Fibroblast of skin of right quadriceps (primary cell): ENCODE measurements at places on chromosomes 3 and 15.

DNA sequence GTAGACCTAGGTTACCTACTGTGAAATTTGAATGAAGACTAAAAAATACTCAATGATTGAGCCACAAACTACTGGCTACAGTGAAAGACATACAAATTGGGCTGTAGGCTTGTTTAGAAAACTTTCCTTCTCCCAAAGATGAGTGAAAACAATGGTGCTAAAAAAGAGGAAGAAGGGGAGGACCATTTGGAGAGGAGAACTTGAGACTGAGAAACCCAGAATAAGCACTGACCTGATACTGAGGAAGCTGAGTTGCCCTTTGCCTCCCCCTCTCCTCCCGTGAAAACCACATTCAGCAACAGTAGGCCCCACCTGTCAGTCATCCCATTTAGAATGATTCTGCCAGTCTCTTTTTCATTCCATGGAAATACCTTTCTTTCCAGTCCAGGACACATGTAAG lies 484.0 kb upstream of the TGFBR2 start:
- no peak for DNase-seq

DNA sequence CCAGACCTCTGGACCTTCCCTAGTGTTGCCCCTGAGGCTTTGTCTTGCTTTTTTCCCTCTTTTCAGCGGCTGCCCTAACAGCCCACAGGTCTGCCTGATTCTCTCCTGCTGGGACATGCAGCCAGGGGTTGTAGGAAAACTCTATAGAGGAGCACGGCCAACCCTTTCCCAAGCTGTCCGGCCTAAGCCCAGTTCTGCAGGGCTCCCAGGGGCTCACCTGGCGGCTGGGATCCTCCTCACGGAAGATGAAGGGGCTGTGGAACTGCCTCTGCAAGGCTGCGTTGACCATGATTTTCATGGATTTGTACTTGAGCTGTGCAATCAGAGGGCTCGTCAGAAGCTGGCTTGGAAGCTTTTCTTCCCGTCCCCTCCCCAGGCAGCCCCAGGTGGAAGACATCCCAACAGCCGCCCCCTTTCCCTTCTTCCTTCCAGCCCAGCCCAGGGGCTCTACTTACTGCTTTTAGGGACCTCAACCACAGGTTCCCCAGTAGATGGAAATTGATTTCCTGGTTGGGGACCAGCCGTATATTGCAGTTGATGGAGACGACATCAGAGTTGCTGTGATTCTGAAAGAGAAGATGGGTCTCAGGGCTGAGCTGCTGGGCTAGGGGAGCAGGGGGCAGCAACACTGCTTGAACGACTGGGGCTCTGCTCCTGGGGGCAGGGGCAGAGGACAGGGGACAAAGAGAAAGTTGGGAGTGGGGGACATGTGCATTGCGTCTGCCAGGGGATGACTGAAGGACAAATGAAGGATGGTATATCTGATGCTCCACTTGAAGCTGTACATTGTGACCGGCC lies 29.8 kb downstream of the FEM1B start:
- DNase-seq: no peak

DNA sequence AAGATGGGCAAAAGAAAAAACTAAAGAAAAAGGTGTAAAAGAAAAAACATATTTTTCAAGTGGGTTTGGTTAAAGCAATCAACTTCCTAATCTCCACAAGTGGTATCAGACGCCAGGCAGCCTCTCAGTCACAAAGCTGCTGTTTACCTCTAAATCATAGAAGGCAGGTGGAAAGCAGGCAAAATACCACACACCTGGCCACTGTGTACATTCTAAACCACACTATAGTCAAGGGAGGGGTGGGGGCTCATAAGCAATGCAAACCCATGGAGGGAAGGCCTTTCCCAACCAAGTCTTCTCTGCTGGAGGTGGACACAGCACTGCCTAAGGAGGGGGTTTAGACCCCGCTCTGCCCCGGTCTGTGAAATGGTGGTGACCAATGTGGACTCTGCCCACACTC lies 50.4 kb downstream of the MCF2L2 start:
- no peak for DNase-seq

GRCh38 chr15:57551715-57552677 lies 39.7 kb upstream of the MYZAP start:
- DNase-seq: peak; percentile 88

DNA sequence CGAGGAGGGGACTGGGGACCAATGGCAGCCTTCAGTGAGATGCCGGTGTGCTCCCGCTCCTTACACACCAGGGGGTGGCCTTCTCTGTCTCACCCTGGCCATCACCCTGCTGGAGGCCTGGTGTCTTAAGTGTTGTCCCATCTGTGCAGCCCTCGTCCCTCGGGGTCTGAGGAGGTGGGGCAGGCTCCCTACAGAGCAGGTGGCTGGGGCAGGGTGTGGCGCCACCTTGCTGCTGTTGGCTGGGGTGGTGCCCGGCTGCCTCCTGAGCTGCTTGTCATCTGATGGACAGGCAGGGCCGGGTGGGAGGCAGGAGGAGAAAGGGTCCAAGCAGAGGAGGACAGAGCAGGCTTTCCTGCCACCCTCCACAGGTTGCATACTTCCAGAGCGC lies 25.9 kb downstream of the PTPN23 start:
- DNase-seq: no peak

GRCh38 chr3:52857133-52857532 lies 22.3 kb upstream of the MUSTN1 start:
- DNase-seq: no peak
